Liver (tissue), 10 donors: ENCODE measurements at places on chromosomes 11 and 22. TPM values are rescaled to one million over a fixed set of nuclear protein-coding genes. Genes with fewer than 3 reads are reported as not detected.

DNA sequence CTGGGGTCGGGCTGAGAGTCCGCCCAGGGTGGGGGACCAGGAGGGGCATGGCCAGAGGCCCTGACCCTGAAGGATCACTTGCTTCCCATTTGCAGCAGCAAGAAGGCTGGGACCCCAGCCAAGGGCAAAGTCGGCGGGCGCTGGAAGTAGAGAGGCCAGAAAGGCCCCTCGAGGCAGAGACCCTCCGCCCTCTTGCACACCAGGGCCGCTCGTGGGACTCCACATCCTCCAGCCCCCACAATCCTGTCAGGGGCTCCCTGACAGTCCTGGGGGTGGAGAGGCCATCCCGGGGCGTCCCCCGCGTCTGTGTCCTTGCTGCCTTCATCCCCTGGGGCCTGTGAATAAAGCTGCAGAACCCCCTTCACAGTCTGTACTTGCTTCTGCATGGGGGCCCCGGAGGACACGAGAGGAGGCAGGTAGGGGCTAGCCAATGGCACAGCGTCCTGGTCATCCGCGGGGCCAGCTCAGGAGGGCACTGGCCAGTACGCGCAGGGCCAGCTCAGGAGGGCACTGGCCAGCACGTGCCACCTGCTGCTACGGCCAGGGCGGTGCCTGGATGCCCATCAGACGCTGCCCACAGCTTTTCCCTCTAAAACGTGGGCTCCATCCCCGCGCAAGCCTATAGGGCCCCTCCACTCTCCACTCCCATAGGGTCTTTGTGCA, 8.7 kb upstream of the MRPL23 start:
- no peak overlapping the region for H3K27ac ChIP-seq
- H3K36me3 ChIP-seq = no peaks in the 10 kb centered on the region
- H3K4me1 ChIP-seq = no peaks in the 10 kb centered on the region
- no peaks in the 10 kb centered on the region for H3K27me3 ChIP-seq

DNA sequence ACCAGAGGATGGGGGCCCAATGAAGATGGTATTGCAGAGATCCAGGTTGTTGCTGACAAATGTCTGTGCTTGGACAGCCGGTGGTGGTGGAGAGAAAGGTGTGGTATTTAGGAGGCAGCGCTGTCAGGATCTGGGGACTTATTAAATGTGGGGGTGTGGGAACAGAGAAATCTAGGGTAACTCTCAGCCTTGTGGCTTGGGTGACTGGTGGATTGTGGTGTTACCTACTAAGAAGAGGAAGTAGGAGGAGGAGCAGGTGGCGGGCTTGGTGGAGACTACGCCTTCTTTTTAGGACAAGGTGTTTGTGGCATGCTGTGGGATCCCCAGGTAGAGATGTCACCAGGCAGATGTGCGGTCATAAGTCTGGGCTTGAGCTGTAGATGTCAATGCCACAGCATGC, 144.0 kb downstream of the GRIK4 start:
- DNase-seq = no peak
- H3K4me3 ChIP-seq = no peak overlapping the region
- H3K27me3 ChIP-seq = no peaks in the 10 kb centered on the region

DNA sequence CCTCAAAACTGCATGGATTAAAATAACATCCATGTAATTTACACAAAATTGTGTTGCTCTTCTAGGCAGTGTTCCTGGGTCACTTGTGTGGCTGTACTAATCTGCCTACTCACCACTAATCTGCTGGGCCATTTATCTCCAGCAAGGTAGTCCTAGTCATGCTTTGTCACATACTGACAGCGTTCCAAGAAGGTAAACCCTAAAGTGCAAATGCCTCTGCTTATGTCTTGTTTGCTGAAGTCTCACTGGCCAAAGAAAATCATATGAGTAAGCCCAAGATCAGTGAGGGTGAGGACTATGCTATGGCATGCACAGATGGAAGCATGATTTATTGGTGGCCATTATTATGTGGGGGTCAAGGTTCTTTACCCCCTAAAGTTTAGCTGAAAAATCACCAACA, 630.2 kb upstream of the LUZP2 start:
- H3K4me1 ChIP-seq = no peaks in the 10 kb centered on the region
- H3K27me3 ChIP-seq = no peaks in the 10 kb centered on the region
- no peak overlapping the region for H3K27ac ChIP-seq
- no peaks in the 10 kb centered on the region for H3K36me3 ChIP-seq

The MUC5B gene
- total RNA-seq = not detected

The KRTAP5-1 gene
- total RNA-seq = not detected

DNA sequence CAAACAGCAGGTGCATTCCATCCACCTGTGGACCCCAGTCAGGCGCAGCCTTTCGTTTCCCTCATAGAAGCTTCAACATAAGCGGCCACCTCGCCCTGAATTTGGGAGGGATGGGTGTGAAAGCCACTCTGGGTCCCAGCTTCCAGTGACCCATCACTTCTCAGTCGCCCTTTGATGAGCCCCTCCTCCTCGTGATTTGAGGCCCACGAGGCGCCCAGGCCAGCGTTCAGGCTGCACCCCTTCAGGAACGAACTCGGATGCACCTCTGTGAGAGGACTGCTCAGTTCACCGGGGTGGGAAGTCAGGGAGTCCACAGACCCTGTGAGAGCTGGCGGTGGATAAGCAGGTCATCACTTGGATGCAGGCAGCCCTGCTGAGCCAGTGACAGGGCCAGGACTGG, 1118.2 kb downstream of the BRD1 start:
- H3K27me3 ChIP-seq = no peaks in the 10 kb centered on the region
- DNase-seq = no peak
- H3K27ac ChIP-seq = no peak overlapping the region
- H3K4me1 ChIP-seq = no peaks in the 10 kb centered on the region
- H3K36me3 ChIP-seq = no peaks in the 10 kb centered on the region

- no peaks in the 10 kb centered on the region for H3K4me1 ChIP-seq
- H3K27me3 ChIP-seq = no peaks in the 10 kb centered on the region
- no peak overlapping the region for H3K27ac ChIP-seq
- peaks cover 68% of the 10 kb centered on the region for H3K36me3 ChIP-seq
Measured at GRCh38 chr22:42595434-42595833, 19.2 kb downstream of the POLDIP3 start.

GRCh38 chr11:13929395-13929891, 33.1 kb upstream of the SPON1 start:
- no peaks in the 10 kb centered on the region for H3K36me3 ChIP-seq
- H3K27ac ChIP-seq = no peak overlapping the region
- H3K27me3 ChIP-seq = no peaks in the 10 kb centered on the region
- DNase-seq = no peak
- no peak overlapping the region for H3K4me3 ChIP-seq
- H3K4me1 ChIP-seq = no peaks in the 10 kb centered on the region

GRCh38 chr11:124670732-124671131, 2.8 kb downstream of the SIAE start:
- peaks cover 7% of the 10 kb centered on the region for H3K4me1 ChIP-seq
- H3K36me3 ChIP-seq = no peaks in the 10 kb centered on the region
- no peak overlapping the region for H3K4me3 ChIP-seq
